Endothelial cell of umbilical vein (primary cell): ENCODE measurements at places on chromosomes 12 and 14. TPM values are rescaled to one million over a fixed set of nuclear protein-coding genes. Genes with fewer than 3 reads are reported as not detected.

Gene COQ5
- total RNA-seq: 19.7 and 27.2 TPM in 2 replicates

Gene C12orf42
- not detected in 2 replicates for total RNA-seq

Gene OVCH1
- total RNA-seq: not detected in 2 replicates

Gene KLRC3
- not detected in 2 replicates for total RNA-seq

Gene REP15
- total RNA-seq: 4.3 and 4.8 TPM in 2 replicates

Gene NOS1
- total RNA-seq: not detected in 2 replicates
